ENCODE measurements at places on chromosomes 1 and 21. TPM values are rescaled to one million over a fixed set of nuclear protein-coding genes. Genes with fewer than 3 reads are reported as not detected.

- no peak for DNase-seq
Observed at GRCh38 chr1:53582211-53583020, 123.2 kb downstream of the DMRTB1 start.

The CRYAA gene
- total RNA-seq = not detected

DNA sequence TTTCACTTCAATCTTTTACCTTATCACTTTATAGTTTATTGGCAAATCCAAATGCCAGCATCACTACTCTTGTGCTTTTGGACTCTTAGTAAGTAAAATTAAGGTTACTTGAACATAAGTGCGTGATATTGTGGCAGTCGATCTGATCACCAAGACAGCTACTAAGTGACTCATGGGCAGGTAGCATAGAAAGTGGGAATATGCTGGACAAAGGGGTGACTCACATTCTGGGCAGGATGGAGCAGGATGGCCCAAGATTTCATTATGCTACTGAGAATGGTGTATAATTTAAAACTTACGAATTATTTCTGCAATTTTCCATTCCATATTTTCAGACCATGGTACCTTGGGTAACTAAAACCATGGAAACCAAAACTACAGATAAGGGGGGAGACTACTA is 120.2 kb downstream of the ROR1 start:
- DNase-seq = no peak

The ADAMTSL4 gene
- total RNA-seq = not detected

DNA sequence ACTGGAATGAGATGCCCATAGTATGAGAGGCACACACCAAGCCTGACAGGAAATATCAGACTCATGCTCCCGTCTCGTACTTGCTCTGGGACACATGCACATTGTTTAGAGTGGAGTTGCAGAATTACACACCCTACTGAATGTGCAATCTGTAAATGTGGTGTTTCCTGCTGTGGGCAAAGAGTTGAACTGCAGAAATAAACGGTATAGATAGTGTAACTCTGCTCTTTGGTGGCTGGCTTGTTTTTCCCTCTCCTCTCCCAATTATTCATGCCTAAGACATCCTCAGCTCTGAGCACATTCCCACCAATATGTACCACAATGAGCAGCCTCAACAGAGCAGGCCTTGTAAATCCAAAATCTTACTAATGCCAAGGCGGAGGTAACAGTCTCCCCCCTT is 90.1 kb upstream of the DIRAS3 start:
- no peak for DNase-seq

- no peak for DNase-seq
Observed at GRCh38 chr21:26652854-26653253, 79.8 kb upstream of the CYYR1 start.

GRCh38 chr1:184624626-184625025 is 130.0 kb downstream of the EDEM3 start:
- no peak for DNase-seq

GRCh38 chr1:147626739-147627138 is 43.6 kb downstream of the ACP6 start:
- no peak for DNase-seq
